ENCODE measurements at places on chromosomes 6 and 20.

DNA sequence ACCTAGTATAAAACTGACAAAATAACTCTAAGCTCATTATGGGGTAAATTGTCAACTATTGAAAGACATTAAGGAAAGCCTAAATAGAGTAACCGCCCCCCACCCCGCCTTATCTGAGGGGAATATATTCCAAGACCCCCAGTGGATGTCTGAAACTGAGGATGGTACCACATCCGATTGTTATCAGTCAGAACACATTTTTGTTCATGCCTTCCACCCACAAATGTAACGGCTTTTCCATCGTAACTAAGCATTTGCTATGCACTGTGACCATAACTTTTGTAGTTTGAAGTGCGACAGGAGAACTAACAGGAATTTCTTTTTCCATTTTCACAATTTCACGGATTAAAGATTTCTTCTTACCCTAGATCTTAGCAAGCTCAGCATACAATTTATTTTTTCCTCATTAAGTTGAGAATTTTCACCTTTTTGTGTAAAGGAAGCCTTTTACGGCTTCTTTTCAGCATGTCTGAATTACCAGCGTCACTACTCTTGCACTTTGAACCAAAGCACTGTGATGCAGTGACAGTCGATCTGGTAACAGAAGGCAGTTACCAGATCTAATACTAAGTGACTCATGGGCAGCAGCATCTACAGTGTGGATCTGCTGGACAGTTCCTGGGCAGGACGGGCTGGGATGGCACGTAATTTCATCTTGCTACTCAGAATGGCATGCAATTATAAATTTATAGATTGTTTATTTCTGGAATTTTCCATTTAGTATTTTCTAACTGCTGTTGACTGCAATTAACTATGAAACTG is 11.8 kb downstream of the CFAP61 start:
- no peak for DNase-seq

- no peak for DNase-seq
Measured at GRCh38 chr6:43865932-43866645, 96.1 kb downstream of the VEGFA start.

GRCh38 chr20:44412402-44413144 is 57.1 kb downstream of the HNF4A start:
- no peak for DNase-seq

DNA sequence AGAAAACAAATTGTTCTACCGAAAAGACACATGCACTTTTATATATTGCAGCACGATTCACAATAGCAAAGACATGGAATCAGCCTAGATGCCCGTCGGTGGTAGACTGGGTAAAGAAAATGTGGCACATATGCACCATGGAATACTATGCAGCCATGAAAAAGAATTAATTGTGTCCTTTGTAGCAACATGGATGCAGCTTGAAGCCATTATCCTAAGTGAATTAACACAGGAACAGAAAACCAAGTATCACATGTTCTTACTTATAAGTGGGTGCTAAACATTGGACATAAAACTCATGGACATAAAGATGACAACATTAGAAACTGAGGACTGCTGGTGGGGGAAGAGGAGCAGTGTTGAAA is 32.4 kb downstream of the RALGAPB start:
- DNase-seq = no peak

GRCh38 chr6:94270091-94270948 is 851.0 kb upstream of the EPHA7 start:
- DNase-seq = no peak

DNA sequence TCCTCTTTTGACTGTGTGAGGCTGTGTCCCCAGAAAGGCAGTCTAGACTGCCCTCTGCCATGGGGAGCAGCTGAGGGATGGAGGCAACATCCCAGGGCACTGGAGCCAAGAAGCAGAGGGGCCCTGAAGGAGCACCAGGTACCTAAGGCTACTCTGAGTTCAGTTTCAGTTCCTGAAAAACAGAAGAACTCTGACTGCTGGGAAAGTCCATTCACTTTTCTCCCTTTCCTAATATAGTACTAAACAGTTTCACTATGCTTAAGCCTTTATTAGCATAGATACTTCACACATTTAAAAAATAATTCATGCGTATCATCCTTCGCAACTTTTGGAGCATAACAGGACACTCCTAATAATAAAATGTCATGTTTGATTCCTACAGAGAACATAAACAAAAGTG is 130.0 kb downstream of the FOXC1 start:
- DNase-seq = no peak

DNA sequence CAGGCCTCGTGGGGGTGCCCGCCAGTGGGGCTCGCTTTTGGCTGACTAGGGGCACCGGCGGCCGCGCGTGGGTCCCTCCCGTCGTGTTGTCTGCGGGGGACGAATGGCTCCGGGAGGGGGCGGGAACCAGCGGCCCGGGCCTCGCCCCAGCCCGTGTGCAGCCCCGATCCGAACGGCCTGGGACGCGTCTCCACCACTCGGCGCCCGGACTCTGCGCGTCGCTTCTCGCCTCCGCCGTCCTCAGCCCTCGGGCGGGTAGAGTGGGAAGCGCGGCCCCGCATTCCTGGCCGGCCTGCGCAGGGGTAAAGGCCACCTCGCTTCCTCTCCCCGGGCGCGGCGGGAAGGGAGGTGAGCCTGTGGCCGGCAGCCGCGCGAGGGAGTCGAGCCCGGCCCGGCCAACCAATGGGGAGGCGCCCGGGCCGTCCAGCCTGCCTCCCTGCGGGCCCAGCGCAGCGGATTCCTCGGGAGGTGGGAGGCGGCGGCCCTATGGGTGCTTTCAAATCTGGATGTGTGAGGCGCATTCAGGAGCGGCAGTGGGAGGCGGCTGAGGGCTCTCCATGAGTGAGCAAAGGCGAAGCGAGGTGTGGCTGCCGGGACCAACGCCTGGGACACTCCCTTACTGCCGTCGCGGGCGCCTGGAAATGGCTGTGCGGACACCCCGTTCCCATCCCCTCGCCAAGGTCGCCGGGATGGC is 1.1 kb upstream of the ZBTB46 start:
- no peak for DNase-seq

DNA sequence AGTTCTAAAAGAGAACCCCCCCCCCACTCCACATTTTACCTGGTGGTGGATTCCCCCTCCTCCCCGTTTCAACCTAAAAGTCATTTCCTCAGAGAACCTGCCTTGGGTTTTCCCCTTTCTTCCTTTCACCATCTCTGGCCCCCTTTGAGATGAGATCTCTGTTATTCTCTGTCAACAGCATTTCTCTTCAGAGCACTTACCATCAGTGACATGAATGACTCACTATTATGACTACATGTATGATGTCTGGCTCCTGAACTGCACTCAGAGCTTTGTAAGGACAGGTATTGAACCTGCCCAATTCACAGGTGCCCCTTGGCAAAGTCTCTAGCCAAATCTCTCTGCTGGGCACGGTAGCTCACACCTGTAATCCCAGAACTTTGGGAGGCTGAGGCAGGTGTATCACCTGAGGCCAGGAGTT is 61.4 kb upstream of the JARID2 start:
- no peak for DNase-seq

GRCh38 chr6:121579478-121579877 is 144.0 kb downstream of the GJA1 start:
- DNase-seq = no peak

DNA sequence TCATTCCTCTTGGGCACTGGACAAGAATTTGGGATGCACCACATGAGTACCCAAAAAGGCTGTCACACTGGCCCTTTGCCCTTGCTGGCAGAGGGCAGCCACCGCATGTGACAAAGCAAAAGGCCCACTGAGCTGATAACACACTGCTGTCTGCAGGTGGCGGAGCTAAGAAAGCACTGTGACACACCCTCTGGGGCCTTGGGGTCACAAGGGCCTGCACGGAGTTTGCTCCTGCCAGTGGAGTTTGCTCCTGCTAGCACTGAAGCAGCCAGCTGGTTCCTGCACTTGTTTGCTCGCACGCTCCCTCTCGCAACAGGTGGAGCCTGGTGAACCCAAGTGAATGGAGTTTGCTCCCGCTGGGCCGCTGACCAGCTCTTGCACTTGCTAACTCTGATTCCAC is 132.6 kb downstream of the LCA5 start:
- DNase-seq = no peak

GRCh38 chr6:156126535-156126934 is 650.6 kb upstream of the ARID1B start:
- no peak for DNase-seq

GRCh38 chr20:39691151-39691862 is 729.2 kb downstream of the DHX35 start:
- no peak for DNase-seq

DNA sequence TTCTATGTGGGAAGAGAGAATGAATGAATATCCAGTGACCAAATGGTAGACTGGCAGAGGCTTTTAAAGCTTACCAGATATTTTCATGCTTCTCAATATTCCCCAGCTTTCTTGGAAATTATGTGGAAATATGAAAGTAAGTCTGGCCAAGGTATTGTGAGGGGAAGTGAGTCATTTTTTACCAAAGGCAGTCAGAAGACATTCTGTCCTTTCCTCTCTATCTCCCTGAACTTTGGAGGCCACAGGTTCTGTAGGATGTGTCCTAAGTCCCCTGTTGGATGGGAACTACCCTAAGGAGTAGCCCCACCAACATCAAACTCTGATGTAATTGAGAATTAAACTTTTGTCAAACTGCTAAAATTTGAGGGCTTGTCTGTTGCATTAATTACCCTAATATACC is 593.8 kb upstream of the NRSN1 start:
- no peak for DNase-seq

GRCh38 chr6:40798069-40798770 is 211.1 kb upstream of the LRFN2 start:
- no peak for DNase-seq

DNA sequence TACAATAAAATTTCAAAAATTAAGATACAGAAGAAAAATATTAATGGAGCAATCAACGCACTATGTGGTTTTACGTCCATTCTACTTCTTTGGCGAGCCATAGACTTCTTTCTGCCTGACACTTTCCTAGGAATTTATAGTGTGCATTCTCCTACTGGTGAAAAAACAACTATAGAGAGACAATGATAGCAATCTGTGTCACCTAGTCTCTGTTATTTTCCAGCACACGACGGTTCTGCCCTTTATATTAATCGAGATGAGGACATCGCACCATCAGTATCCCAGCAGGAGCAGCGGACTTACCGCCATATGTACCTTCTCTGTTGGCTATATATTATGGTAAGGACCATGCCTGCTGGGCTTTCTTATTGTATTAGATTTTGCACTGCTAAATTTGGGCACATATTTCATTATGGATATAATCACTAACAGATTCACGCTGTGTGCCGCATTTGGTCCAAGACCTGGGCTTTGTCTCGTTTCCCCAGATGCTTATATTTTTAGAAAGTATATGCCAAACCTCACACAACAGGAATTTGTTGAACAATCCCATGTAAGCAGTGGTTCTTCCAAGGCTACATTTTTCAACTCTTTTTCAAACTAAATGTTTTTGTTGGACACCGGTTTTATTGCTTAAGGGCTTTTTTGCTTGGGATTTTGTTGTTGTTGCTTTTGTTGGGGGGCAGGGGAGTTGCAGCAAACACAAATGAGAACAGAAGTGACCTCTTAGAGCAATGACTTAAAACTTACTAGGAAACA is 166.4 kb downstream of the ADAT2 start:
- no peak for DNase-seq

DNA sequence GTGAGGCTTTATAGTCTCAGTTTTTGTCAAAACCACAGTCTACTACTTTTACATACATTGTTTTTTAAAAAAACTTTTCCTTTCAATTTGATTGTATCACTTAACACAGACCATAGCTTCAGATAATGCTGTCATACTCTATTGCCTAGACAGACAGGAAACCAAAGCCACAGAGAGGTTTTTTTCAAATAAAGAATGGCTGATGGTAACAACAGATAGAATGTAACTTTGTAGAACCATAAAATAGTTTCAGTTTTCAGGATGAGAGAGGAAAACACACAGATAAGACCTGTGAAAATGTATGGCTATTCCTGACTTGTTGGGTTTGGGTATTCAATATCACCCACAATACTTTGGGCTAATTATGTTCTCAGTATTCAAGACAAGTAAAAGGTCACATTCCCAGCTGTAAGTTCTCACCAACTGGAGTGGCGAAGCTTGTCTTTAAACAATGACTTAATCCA is 94.0 kb downstream of the ADGRG6 start:
- DNase-seq = no peak

GRCh38 chr6:137749696-137750211 is 117.3 kb upstream of the TNFAIP3 start:
- DNase-seq = no peak

DNA sequence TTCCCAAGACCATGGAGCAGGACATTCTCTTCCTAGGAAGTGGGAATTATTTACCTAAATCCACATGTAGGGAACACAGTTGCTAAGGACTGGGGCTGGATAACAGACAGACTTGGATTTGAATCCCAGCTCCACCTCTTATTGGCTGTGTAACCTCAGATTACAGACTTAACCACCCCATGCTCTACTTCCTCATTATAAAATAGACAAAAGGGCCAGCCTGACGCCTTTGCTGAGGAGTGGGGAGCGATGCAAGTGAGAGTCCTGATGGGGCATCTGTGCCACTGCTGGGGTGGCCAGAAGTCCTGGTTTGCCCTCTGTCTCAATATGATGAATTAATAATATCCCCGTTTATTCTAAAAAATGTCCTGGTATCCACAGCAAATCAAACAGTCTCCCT is 46.8 kb downstream of the SPATA2 start:
- DNase-seq = no peak

GRCh38 chr6:97925504-97925903 is 642.5 kb upstream of the MMS22L start:
- no peak for DNase-seq

DNA sequence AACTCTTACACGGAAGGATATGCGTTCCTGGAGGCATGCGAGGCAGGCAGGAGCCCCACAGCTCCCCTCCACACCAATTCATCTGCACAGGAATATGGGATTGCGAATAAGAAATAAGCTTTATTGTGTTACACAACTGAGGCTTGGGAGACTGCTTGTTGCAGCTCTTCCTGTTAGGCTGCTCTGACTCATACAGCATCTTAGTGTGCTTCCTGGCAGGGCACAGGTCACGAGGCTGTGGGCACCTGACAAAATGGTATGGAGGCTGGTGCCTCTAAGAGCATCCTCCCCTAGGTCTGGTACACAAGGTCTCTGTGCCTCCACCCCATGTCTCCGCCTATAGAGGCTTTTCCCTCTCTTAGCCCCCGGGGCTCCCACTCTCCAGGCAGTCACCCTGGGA is 6.8 kb downstream of the SLC22A3 start:
- DNase-seq = no peak

GRCh38 chr20:5156675-5157448 is 30.1 kb downstream of the CDS2 start:
- no peak for DNase-seq

GRCh38 chr6:45827952-45828530 is 187.6 kb downstream of the CLIC5 start:
- no peak for DNase-seq

All from stimulated activated CD8-positive, alpha-beta memory T cell treated with anti-CD3 and anti-CD28 coated beads, Interleukin-4, amount 100 ng/mL, for 1 hour (primary cell).